ENCODE measurements at places on chromosomes 4 and X. TPM values are rescaled to one million over a fixed set of nuclear protein-coding genes. Genes with fewer than 3 reads are reported as not detected.

The GLA gene
- 43.3 TPM for total RNA-seq

The CD38 gene
- 11.7 TPM for total RNA-seq

The ABCG2 gene
- total RNA-seq: 0.89 TPM

The RBM47 gene
- total RNA-seq: 1.4 TPM

The MAP9 gene
- 12.0 TPM for total RNA-seq

The SYAP1 gene
- 18.9 TPM for total RNA-seq

The TKTL1 gene
- not detected for total RNA-seq

The SMIM10L2A gene
- total RNA-seq: 0.48 TPM

The REELD1 gene
- total RNA-seq: 0.46 TPM

- no peaks in the 10 kb centered on the region for H3K27me3 ChIP-seq
- H3K4me3 ChIP-seq: no peak overlapping the region
- H3K36me3 ChIP-seq: no peaks in the 10 kb centered on the region
- no peak overlapping the region for H3K27ac ChIP-seq
- no peak for DNase-seq
Observed at GRCh38 chr4:116925900-116926457, 159.4 kb downstream of the TRAM1L1 start.

DNA sequence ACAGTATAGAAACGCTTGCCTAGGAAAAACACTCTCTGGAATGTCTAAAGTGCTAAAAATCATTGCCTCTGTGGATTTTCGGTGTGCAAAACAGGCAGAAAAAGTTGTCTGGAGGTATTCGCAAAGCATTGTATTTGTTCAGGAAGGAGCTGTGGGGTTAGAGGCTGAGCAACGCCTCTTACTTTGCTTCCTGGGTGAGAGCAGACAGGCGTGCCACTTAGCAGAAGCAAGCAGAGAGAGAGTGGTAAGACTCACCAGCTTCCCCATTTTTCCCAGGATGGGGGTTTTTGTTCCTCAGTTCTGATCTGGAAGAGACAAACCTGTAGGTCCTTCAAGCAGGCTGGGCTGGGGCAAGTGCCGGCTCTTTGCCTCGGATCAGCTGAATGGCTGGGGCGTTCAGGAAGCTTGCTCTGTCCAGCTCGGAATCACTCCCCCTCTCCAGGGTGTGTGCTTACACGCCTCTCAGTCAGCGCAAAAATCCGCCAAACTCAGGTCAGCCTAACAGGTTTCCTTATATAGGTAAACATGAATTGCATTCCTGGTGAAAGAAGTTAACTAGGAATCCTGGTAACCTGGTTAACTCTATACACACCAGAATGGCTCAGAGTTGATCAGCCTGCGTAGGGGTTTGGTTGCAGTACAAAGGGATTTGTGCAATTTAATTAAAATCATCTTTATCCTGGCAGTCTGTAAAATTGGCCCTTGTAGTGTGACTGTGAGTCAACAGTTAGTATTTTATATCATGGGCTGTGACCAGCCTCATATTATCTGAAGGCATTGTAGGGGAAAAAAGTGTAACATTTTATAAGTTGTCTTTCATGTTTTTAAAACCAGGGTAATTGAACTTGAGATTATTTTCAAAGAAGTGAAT, 213.1 kb upstream of the MID1 start:
- no peaks in the 10 kb centered on the region for H3K36me3 ChIP-seq
- H3K4me1 ChIP-seq: no peaks in the 10 kb centered on the region
- no peaks in the 10 kb centered on the region for H3K27me3 ChIP-seq

GRCh38 chrX:66638591-66639500, at the start of gene EDA2R:
EDA2R (minus strand) TSS chrX:66639078; CDS start chrX:66616020, 23,058 bp downstream.
- no peaks in the 10 kb centered on the region for H3K4me1 ChIP-seq
- H3K27ac ChIP-seq: no peak within 1 kb of the TSS
- H3K4me3 ChIP-seq: no peak within 1 kb of the TSS
- H3K27me3 ChIP-seq: no peaks in the 10 kb centered on the region
- DNase-seq: no peak

DNA sequence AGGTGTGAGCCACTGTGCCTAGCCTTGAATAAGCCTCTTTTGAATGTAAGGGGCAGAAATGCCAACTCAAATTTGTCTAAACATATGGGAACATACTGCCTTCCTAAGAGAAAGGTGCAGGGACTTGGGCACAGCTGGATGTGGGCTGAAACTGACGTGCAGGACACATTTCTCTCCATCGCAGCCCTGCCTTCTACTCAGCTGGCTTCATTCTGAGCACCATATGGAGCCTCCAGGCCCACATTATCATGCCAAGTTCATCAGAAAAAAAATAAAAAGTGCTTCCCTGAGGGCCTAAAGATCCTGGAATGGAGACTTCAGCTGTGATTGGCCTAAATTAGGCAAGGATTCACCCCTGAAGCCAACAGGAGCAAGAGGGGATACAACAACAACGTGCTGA, 386.2 kb downstream of the RAB28 start:
- DNase-seq: no peak
- H3K27ac ChIP-seq: no peak overlapping the region
- H3K36me3 ChIP-seq: no peaks in the 10 kb centered on the region

GRCh38 chr4:74365761-74366160, 816 bp downstream of the EREG start:
- no peaks in the 10 kb centered on the region for H3K4me1 ChIP-seq
- no peak overlapping the region for H3K27ac ChIP-seq
- peaks cover 13% of the 10 kb centered on the region for H3K27me3 ChIP-seq

GRCh38 chrX:300334-300733, 18.3 kb downstream of the GTPBP6 start:
- no peaks in the 10 kb centered on the region for H3K36me3 ChIP-seq
- no peak for DNase-seq
- no peak overlapping the region for H3K4me3 ChIP-seq
- H3K27me3 ChIP-seq: no peaks in the 10 kb centered on the region
- no peak overlapping the region for H3K27ac ChIP-seq

DNA sequence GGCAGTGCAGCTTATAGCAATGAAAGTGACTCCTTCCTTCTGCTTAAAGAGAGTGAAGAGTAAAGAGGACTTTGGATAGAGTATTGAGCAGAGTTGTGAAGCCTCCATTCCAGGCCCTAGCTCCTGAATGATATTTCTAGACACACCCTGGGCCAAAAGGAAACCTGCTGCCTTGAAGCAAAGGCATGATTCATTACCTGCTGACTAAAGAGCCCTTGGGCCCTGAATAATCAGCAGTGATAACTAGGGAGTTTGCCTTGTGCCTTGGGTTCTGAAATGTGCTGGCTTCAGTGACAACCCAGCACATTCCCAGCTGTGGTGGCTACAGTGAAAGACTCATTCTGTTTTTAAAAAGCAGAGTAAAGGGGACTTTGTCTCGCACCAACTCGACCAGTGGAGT, 49.2 kb downstream of the STPG2 start:
- H3K27me3 ChIP-seq: no peaks in the 10 kb centered on the region
- no peak overlapping the region for H3K27ac ChIP-seq
- no peak overlapping the region for H3K4me3 ChIP-seq
- H3K36me3 ChIP-seq: no peaks in the 10 kb centered on the region

DNA sequence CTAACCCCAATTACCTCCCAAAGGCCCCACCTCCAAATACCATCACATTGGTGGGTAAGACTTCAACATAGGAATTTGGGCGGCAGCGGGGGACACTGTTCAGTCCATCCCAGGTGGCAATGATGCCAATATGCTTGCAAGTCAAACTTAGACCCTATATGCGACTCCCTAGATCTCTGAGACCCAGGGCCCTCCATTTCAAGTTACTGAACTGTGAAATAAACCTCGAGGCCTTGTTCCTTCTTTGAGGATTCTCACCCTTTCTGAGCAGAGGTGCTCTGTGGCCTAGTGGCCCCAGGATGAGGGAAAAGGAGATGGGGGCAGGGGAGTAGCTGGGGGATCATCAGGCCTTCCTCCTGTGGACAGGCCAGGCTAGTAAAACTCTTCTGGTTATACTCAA, 44.7 kb downstream of the CNGA2 start:
- no peak overlapping the region for H3K4me3 ChIP-seq
- no peaks in the 10 kb centered on the region for H3K27me3 ChIP-seq
- DNase-seq: no peak

DNA sequence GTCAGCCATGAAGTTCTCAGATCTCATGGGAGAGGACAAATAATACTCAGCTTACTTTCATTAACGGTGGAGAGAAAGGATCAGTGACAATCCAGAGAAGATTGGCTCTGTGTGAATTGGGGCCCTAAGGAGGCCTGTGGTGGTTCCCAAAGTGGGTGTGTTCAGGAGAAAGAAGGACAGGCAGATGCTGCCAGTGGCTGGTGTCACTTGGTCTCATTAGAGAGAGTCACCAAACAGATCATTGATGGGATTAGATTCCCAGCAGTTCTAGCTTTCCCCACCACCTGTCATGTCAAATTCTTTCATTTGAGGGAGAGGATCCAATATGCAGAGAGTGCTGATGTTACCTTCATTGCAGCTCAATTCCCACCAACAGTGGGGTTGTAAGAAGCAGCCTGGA, 8.0 kb downstream of the SMPX start:
- DNase-seq: no peak
- no peaks in the 10 kb centered on the region for H3K36me3 ChIP-seq
- H3K27ac ChIP-seq: no peak overlapping the region
- no peaks in the 10 kb centered on the region for H3K4me1 ChIP-seq
- H3K4me3 ChIP-seq: no peak overlapping the region
- no peaks in the 10 kb centered on the region for H3K27me3 ChIP-seq

DNA sequence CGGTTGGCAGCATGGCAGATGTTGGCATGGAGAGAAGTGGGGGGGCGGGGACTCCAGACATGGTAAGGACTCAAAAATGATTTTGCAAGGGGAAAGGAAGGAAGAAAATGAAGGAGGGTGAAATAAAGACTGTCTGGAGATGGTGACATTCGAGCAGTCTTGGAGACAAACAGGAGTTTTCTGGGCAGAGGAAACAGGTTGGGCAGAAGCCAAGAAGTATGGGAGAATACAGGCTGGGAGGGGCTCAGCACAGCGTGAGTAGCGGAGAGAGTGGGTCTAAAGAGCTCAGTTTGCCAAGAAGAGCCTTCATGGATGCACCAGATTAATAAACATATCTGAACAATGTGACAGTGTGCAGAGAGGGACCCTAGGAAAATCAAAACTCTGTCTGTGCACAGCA, 13.3 kb upstream of the CRMP1 start:
- no peak for DNase-seq
- no peaks in the 10 kb centered on the region for H3K36me3 ChIP-seq
- no peak overlapping the region for H3K4me3 ChIP-seq
- no peaks in the 10 kb centered on the region for H3K27me3 ChIP-seq

DNA sequence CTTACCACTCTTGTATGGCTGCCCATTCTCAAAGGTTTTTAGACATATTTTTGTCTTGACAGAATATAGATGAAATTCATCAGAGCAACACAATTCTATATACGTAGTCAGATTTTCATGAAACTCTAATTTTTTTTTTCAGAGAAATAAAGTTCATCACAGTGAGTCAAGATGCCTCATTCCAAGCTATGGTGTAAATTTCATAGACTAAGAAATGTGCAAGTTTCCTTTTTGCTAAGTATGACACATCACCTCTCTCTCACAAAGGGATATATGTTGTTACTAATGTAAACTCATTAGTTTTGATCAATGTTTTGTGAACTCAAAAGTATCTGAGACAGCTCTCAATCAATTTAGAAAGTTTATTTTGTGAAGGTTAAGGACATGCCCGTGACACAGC, 60.4 kb upstream of the ATXN3L start:
- no peak overlapping the region for H3K27ac ChIP-seq
- DNase-seq: no peak
- no peak overlapping the region for H3K4me3 ChIP-seq
- no peaks in the 10 kb centered on the region for H3K27me3 ChIP-seq

- no peak overlapping the region for H3K27ac ChIP-seq
- H3K36me3 ChIP-seq: no peaks in the 10 kb centered on the region
- H3K4me3 ChIP-seq: no peak overlapping the region
- no peaks in the 10 kb centered on the region for H3K27me3 ChIP-seq
- no peaks in the 10 kb centered on the region for H3K4me1 ChIP-seq
Observed at GRCh38 chr4:174553828-174554227, 31.5 kb upstream of the HPGD start.

GRCh38 chr4:181372014-181372413, 871.2 kb upstream of the TENM3 start:
- no peaks in the 10 kb centered on the region for H3K36me3 ChIP-seq
- no peaks in the 10 kb centered on the region for H3K4me1 ChIP-seq
- DNase-seq: no peak
- no peak overlapping the region for H3K4me3 ChIP-seq
- H3K27ac ChIP-seq: no peak overlapping the region
- no peaks in the 10 kb centered on the region for H3K27me3 ChIP-seq

DNA sequence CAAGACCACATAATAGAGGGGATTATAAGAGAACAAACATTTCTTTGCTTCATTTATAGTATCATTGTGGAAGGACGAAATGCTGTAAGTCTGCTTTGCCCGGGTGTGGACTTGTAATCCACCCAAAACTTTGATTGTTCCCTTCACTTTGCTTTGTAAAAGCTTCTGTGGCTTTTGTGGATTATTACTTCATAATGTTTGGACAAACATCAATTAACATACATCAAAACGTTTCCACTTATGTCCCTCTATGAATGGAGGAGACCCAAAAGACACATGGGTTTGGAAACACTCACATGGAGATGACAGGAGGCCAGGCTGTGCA, 415.4 kb downstream of the SPRY1 start:
- no peak for DNase-seq
- H3K4me1 ChIP-seq: no peaks in the 10 kb centered on the region
- H3K36me3 ChIP-seq: no peaks in the 10 kb centered on the region

DNA sequence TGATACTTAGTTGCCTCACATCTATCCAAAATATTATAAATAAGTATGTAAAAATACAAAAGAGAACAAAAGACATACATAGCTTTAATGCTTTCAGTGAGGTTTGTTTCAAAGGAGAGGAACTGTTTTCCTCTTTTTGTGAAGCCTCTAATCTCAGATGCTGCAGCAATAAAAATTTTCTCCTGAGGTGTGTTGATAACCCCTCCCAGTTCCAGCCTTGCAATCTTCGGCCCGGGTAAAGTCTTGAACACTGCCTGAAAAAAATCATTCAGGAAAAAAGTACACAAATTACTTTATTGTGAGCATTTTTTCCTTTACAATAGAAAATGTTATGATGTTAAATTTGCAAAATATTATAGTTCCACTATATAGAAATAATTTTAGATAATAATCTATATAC, 8.8 kb downstream of the BBS7 start:
- H3K4me3 ChIP-seq: no peak overlapping the region
- H3K4me1 ChIP-seq: no peaks in the 10 kb centered on the region
- H3K36me3 ChIP-seq: no peaks in the 10 kb centered on the region
- no peak for DNase-seq
- no peaks in the 10 kb centered on the region for H3K27me3 ChIP-seq

DNA sequence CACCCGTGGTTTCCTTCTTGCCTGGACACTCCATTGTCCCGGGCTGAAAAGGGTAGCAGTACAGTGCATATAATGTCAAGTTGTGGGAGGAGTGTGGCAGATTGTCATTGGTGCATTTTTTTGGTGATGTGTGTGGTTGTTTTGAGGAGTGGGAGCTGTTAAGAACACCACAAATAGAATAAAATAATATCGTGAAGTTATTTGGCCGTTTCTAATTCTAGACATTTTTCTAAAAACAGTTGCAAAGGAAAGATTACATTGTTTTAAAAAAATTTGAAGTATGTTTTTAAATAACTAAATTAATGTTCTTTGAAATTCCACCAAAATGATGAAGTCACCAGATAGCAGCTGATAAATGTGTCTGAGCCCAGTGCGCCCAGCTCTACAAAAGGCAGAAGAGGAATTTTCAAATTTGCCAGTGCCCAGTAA, 1.3 kb downstream of the PKD2 start:
- no peaks in the 10 kb centered on the region for H3K36me3 ChIP-seq
- peaks cover 6% of the 10 kb centered on the region for H3K4me1 ChIP-seq
- peak overlapping the region; percentile 64 for H3K4me3 ChIP-seq
- H3K27ac ChIP-seq: no peak overlapping the region
- no peaks in the 10 kb centered on the region for H3K27me3 ChIP-seq

Measured in CD8-positive, alpha-beta memory T cell (primary cell).